ENCODE measurements at places on chromosomes 11 and 22. TPM values are rescaled to one million over a fixed set of nuclear protein-coding genes. Genes with fewer than 3 reads are reported as not detected.

DNA sequence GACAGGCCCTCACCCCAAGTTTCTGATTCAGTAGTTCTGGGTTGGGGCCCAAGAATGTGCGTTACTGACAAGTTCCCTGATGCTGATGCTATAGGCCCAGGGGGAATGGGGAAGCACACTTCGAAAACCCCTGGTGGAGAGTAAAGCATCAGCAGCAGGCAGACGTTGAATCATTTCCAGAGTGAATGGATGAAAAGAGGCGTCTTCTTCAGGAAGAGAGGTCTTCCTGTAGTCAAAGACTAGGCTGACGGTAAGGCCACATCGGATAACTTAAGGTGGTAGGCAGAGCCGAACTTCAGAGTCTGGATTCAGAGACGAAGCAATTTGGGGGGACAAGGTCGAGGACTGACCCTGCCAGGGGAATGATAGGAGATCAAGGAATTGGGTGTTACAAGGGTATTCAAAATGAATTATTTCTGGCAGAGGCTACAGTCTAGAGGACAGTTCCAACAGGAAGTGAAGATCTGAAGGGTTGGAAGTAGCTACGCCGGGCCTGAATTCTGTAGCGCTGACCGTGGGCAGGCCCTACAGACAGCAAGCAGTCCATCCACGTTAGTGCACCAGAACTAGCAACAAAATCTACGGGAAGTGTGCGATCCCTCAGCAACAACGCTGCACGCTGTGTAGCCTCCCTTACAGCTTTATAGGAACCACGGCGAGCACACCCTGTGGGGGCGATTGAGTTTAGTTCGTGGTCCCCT lies 862 bp upstream of the CENATAC start:
- peak overlapping the region; percentile 88 for H3K27ac ChIP-seq

GRCh38 chr11:93024369-93024768 lies 54.9 kb downstream of the MTNR1B start:
- no peaks in the 10 kb centered on the region for H3K36me3 ChIP-seq
- DNase-seq: no peak
- H3K4me1 ChIP-seq: peaks cover 88% of the 10 kb centered on the region
- no peak overlapping the region for H3K4me3 ChIP-seq

Gene APOA5
- total RNA-seq: not detected

Gene C22orf31
- not detected for total RNA-seq

Gene OR6X1
- not detected for total RNA-seq

- H3K27me3 ChIP-seq: peaks cover 6% of the 10 kb centered on the region
- peak; percentile 98 for DNase-seq
- H3K27ac ChIP-seq: peak overlapping the region; percentile 92
- H3K4me3 ChIP-seq: peak overlapping the region; percentile 61
Measured at GRCh38 chr11:120547811-120548681, 36.5 kb downstream of the GRIK4 start.

Gene SAA1
- not detected for total RNA-seq

GRCh38 chr11:368414-369335 lies 624 bp upstream of the B4GALNT4 start:
- H3K27me3 ChIP-seq: peaks cover 26% of the 10 kb centered on the region
- no peaks in the 10 kb centered on the region for H3K36me3 ChIP-seq
- H3K4me1 ChIP-seq: peaks cover 5% of the 10 kb centered on the region
- H3K27ac ChIP-seq: no peak overlapping the region
- DNase-seq: no peak

- H3K4me3 ChIP-seq: peak overlapping the region; percentile 79
- H3K27ac ChIP-seq: peak overlapping the region; percentile 49
- DNase-seq: no peak
- no peaks in the 10 kb centered on the region for H3K27me3 ChIP-seq
- peaks cover 30% of the 10 kb centered on the region for H3K4me1 ChIP-seq
Measured at GRCh38 chr22:46045459-46046298, 68.7 kb upstream of the WNT7B start.

Gene RIMBP3C
- total RNA-seq: 0.12 TPM

Gene OR52E8
- total RNA-seq: not detected

Gene CARD18
- not detected for total RNA-seq

DNA sequence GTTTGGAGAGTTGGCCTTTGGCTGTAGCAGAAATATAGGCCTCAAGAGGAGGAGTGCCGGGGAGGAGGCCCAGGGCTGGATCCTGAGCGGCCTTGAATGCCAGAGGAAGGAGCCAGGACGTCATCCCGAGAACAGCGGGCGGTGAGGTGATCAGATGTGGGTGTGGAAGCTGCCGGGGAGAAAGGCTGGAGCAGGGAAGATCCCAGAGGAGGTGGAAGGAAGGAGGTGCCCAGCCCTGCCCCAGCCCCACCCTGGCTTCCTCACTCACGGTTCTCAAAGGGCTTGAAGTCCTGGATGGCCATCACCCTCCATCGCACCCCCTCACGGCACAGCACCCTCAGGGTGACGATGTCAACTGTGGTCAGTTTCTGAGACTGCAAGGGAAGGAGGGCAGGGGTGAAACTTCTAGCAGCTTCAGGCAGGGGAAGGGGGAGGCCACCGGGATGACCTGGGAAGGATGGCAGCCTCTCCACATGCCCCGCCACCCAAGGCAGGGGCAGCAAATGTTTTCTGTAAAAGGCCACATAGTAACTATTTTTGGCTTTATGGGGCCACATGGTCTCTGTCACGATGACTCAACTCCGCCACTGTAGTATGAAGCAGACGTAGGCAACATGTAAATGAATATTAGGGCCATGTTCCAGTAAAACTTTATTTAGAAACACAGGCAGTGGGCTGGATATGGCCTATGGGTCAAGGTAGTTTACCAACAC lies 10.7 kb downstream of the IL2RB start:
- peak; percentile 8 for DNase-seq
- no peak overlapping the region for H3K4me3 ChIP-seq
- no peaks in the 10 kb centered on the region for H3K36me3 ChIP-seq
- peaks cover 35% of the 10 kb centered on the region for H3K27me3 ChIP-seq

Gene SYTL2
- 39.5 TPM for total RNA-seq

Gene FOLR2
- not detected for total RNA-seq

Gene AMBRA1
- total RNA-seq: 24.1 TPM

- DNase-seq: no peak
- peak overlapping the region; percentile 98 for H3K27ac ChIP-seq
- H3K27me3 ChIP-seq: peaks cover 2% of the 10 kb centered on the region
- peaks cover 29% of the 10 kb centered on the region for H3K4me1 ChIP-seq
Measured at GRCh38 chr22:40709752-40710413, 30.6 kb downstream of the MCHR1 start.

Data from HFFc6 (cell line).